ENCODE measurements at places on chromosomes 3 and 15.

DNA sequence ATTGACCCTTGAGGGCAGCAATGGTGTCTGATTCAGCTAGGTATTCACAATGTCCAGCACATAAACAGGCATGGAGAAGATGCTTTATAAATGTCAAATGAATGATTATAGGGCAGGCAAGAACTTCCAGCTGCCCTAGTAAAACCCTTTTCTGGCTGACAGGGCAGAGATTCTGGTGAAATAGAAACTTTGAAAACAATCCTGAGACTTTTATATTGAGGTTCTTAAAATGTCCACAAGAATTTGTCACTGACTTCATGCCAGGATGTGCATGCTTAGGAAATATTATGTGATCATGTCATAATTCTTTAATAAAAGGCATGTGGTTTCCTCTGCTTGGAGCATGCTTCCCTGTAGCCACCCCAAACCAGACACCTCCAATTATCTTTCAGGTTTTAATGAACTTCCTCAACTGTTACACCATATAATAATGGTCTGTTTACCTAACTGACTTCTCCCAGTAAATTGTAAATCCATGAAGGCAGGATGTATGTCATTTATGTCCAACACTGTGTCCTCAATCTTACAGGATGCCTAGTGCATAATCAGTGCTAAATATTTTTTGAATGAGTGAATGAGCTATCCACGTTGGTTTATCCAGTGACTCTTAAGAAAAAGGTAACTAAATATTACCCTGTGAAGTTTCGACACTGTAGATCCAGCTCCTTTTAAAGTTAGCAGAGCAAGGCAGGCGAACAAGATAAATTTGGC is 43.4 kb upstream of the CLRN1 start:
- no peak for DNase-seq

GRCh38 chr15:74378848-74379247 is 11.4 kb upstream of the CYP11A1 start:
- no peak for DNase-seq

DNA sequence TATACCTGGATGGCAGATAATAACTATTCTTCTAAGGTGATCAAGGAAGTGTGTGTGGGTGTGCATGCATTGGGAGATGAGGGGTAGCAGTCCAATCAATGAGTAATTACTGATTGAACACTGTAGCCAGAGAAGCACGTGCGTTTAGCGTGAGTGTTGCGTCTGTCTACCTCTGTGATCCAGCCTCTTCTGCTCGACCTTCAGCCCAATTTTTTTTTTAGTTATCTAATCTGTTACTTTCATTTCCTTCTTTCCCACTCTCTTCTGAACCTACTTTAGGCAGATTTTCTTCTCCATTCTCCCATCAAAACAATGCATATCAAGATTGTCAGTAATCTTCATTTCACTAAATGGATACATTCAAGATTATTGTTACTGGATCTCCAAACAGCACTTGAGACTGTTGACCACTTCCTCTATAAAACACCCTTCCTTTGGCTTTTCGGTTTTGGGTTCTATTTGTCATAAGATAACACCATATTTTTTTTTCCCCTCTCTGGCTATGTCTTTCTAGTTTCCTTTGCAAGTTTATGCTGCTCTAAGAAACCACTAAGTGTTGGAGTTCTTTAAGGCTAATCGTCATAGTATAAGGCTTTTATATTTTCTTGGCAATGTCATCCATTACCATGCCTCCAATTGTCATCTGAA is 41.0 kb downstream of the MCTP2 start:
- DNase-seq: no peak

GRCh38 chr3:188557235-188557634 is 403.3 kb downstream of the LPP start:
- DNase-seq: no peak

DNA sequence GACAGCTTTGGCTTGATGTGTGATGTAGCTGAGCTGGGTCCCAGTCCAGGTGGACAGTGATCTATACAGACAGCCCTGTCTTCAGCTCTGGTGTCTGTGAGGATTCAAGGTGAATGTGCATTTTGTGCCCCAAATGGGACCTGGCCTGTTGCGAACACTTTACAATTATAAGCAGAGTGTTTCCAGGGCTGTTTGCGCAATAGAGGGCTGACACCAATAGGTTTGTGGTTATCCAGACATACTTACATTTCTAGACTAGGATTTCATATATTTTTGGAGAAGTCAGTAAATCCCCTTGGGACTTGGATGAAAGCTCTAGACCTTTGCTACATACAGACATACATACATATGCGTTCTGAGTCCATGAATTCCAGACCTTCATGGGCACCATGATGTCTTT is 4.2 kb upstream of the TATDN2 start:
- no peak for DNase-seq

GRCh38 chr3:187735837-187736236 is 9.4 kb downstream of the BCL6 start:
- DNase-seq: no peak

DNA sequence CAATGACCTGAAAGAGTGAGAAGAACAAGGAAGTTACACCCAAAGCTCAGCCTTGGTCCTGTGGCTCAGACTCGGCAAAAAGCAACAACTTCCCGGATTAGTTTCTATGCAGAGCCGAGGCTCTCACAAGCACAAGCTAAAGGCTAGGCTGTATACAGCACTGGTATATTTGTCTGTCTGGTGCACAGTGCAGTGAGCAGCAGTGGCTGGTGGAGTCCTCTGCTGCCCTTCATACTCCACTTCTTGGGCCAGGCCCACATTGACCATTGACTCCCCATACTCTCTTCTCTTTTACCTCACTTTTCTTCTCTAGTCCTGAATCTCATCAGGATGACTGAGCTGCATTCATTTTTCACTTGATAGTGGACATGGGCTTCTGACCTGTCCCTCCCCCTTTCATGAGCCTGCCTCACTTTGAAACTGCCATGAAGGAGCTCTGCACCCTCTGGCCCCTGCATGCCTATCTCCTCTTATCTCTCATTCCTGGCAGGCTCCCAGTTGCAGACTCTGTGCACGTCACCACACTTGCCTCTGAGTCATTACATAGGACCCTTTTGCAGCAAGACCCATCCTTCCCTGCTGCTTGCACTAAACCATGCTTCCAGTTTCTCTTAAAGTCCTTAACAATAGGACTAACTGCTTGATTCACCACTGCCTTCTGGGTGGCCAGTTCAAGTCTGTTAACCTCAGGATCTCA is 379.3 kb downstream of the NTRK3 start:
- no peak for DNase-seq

Data from RPMI8226 (cell line).